ENCODE measurements at places on chromosomes 11 and 22.

DNA sequence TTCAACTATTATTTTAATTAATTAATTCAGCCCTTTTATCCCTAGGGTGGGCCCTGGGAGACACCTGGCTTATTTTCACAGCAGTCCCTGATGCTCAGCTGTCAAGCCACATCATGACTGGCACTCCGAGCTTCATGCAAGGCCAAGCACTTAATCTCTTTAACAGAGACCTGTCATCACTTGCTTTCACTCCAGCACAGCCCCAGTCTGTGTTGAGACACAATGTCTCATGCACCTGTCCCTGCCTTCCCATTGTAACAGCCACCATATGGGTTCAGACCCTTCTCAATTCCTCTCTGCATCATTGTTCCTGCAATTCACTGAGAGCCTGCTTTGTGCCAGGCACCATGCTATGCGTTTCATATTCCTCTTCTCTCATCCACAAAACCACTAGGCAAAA, 222.2 kb upstream of the TENM4 start:
- DNase-seq: no peak

DNA sequence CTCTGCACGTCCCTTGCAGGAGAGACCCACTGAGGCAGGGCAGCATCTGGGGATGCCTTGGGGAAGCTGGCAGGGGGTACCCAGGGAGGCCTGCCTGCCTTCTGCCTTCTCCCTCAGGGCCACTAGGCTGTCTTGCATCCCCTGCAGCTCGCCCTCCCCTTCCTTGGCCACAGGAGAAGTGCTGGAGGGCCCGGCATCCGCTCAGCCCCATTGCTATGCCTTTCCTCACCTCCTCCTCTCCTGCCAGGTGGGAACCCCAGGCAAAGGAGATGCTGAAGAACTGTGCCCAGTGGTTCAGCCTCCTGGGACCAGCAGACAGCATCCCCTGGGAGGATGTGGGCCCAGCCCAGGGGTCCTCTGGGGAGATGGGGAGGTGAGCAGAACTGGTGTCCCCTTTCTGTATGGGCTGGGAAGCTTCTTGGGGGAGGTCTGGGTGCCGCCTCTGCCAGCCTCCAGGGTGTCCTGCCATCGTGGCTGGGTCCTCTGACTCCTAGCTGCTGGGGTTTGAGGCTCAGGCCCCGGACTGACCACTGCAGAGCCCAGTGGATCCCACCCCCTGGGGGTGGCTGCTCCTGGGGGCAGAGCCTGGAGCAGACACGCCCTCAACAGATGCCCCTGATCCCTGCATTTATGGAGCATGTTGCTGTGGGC, 20.6 kb downstream of the MRGPRG start:
- DNase-seq: no peak

DNA sequence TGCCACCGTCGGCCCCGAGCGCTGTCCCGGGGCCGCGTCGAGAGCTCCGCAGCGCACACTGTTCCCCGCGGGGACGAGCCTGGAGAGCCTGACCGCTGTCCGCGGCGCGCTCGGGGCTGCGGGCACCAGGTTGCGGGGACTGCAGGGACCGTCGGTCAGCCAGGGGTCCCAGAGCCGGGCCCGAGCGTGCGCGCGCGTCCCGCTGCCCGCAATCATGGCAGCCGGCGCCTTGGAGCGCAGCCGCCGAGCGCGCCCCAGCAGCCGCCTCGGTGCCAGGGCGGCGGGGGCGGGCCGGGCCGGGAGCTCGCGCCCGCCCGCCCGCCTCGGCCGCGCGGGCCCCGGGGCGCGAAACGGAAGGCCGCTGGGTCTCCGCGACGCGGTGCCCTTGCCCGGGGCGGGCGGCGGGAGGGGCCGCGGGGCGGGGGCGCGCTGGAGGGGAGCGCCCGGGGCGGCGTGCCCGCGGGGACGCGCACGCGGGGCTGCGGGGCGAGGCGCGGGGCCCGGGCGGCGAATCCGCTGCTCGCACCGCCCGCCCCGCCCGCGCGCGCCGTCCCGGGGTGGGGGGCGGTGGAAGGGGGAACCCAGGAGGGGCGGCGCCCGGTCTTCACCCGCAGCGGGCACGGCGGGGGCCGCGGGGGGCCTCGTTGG, 79.4 kb upstream of the PPARA start:
- DNase-seq: no peak

GRCh38 chr11:133999355-133999754, 42.6 kb upstream of the IGSF9B start:
- no peak for DNase-seq

- no peak for DNase-seq
These were observed 82.3 kb downstream of the PDE2A start for GRCh38 chr11:72591785-72592502.
